ENCODE measurements at places on chromosomes 1 and 21.
A peak's percentile ranks its signal among the peaks of the same experiment; 100 is the strongest.

DNA sequence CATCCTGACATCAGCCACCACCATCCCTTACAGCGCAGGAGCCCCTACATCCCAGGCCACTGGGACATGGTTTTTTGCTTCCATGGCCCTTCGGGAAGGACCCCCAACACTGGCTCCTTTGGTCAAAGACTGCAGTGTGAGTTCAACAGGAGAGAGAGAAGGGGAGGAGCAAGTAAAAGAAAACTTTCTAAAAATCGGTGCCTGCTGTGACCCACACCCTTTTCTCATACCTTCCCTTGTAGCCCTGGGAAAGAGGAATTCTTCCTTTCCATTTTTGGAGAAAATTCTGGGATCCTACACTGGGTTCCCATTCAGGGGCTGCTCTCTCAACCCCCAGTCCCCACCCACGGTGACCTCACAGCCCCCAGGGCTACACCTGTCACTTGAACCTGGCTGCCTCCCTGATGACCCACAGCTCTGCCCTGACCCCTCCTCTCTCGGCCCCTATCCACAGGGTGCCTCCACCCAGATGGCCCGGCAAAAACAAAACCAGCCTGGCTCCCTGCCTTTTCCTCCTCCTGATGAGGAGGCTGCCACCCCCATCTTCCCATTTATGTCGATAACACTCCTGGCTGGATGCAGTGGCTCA is 7.6 kb downstream of the PADI4 start:
- DNase-seq: no peak

GRCh38 chr1:240152611-240153297 is 61.1 kb downstream of the FMN2 start:
- no peak for DNase-seq

DNA sequence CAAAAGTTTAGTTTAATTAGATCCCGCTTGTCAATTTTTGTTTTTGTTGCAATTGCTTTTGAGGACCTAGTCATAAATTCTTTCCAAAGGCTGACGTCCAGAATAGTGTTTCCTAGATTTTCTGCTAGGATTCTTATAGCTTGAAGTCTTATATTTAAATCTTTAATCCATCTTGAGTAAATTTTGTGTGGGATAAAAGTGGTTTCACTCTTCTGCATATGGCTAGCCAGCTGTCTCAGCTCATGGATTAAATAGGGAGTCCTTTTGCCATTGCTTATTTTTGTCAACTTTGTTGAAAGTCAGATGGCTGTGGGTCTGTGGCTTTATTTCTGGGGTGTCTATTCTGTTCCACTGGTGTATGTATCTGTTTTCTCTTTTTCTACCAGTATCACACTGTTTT is 801.3 kb upstream of the ADGRL4 start:
- no peak for DNase-seq

GRCh38 chr1:162389971-162390370 is 8.4 kb downstream of the C1orf226 start:
- no peak for DNase-seq

DNA sequence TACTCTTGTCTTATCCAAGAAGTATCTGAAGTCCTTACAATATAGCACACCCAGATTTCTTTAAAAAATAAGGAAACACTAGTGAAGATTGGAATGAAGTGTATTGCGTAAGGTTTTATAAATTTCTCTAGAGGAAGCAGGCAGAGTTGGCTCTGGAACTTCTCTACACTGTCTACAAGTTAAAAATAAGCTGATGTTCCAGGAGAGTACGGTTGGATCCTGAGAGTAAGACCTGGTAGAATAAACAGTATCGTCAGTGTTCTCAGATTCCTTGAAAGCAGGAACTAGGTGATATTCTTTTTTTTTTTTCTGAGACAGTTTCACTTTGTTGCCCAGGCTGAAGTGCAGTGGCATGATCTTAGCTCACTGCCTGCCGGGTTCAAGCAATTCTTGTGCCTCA is 107.9 kb downstream of the USP25 start:
- DNase-seq: no peak

DNA sequence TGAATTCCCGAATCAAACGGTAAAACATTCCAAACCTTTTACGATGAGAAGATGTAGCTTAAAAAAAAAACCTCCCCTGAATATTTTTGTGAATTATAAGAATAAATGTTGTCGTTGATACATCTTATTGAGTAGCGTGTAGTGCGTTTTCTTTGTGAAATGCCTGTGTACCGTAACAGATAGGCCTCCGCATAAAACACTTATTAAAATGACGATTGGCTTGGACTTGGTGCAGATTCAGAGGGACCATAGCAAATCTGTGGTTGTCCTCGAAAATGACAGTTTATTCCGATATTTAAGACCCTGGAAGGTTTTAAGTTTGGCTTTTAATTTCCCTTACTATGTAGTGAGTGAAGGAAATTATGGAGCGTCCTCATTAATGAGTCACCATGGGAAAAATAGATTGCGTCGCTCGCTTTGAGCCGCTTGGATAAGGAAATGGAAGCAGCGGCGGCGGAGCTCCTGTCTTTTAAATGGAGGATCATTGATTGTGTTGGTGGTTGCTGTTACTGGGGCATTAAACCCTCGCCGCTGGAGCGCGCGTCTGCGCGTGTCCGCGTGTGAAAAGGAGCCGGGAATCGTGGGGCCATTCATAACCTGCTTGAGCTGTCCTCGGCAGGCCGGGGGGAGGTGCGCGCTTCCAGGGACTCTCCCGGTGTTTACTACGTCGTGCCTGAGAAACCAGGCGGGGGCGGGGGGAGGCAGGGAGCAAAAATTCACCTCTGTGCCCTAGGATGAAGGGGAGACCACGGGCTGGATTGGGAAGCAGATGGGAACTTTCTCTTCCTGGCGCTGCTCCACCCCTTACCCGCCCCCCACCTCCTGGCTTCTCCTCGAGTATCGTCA is 1.6 kb downstream of the SPEN start:
- peak; percentile 64 for DNase-seq

DNA sequence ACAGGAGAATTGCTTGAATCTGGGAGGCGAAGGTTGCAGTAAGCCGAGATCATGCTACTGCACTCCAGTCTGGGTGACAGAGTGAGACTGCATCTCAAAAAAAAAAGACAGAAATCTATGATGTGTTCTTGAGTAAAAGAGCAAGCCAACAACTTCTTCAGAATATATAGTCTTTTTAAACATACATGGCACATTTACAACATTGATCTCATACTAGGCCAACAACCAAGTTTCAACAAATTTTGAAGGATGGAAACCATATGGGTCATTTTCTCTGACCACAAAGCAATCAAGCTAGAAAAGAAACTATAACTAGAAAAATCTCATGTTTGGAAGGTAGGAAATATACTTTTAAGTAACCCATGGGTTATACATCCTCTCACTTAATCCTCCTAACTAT is 38.3 kb downstream of the PAFAH2 start:
- DNase-seq: peak; percentile 30
